ENCODE measurements at places on chromosomes 1 and 21. TPM values are rescaled to one million over a fixed set of nuclear protein-coding genes. Genes with fewer than 3 reads are reported as not detected.

The PROK1 gene
- total RNA-seq, result not detected

GRCh38 chr1:114289306-114289705 lies 135.6 kb upstream of the SYT6 start:
- DNase-seq, result no peak

The TCHH gene
- total RNA-seq, result not detected

DNA sequence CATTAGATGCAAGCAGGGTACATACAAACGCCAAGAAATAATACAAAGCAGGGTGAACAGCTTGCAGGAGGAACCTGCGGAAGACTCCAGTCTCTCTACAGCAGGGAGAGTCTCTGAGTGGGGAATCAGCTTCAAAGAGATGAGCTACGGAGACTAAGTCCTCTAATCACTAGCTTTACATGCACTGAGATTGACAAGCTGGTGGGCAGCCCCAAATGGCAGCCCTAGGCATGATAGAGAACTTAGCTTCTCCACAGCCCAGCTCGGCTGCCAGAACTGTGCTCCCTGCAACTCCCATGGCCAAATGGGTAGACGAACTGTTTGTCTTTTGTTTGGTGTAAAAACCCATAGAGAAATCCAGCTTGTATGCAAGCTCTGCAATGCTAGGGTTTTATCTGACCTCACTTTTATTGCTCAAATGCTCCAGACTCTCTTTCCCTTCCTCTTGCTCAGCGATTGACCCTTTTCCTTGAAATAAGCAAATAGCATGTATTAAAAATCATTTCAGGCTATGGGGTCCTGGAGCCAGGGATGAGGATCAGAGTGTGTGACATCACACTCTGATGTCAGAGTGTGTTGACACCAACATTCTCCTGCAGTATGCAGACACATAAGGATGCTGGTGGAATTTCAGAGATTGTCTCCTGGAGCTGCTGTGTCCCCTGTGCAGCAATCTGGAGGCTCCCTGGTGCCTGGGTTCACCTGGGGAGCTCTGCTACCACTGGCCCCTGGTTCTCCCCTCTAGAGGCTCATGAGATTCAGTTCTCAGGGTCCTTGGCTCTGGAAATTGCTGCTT lies 238.5 kb downstream of the TTLL7 start:
- DNase-seq, result no peak

The CRYZ gene
- 50.2 TPM for total RNA-seq

DNA sequence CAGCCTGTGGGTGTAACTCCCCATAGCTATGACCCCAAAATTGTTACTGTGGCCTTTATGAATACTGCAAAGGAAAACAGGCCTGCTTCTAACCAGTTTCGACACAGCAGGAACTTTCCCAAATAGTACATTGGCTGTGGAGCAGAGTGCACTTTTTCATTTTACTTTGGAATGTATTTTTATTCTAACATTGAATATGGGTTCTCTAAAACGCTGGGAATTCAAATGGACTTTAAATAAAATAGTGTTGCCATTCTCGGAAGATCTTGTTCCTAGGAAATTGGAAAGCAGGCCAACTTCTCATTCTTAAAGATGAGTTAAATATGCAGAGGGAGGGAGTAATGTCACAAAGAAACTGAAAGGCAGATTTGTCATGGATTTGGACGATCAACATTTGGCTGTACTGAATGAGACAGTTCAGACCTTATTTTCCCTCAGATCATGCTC lies 39.6 kb upstream of the ARHGAP29 start:
- peak; percentile 74 for DNase-seq

- DNase-seq, result no peak
These were observed 159.9 kb downstream of the ZBTB18 start for GRCh38 chr1:244210884-244211558.
